Cardiac ventricle fibroblast (primary cell): ENCODE measurements at places on chromosomes 11 and 22. TPM values are rescaled to one million over a fixed set of nuclear protein-coding genes. Genes with fewer than 3 reads are reported as not detected.

Gene GTSE1
- total RNA-seq, result 0.62 and 2.9 TPM in 2 replicates

Gene LGALS12
- total RNA-seq, result 7.8 and 8.2 TPM in 2 replicates

Gene VPREB1
- total RNA-seq, result not detected in 2 replicates

Gene SYT12
- total RNA-seq, result 2.2 and 3.1 TPM in 2 replicates

Gene KLHDC7B
- total RNA-seq, result not detected in 2 replicates

Gene SESN3
- total RNA-seq, result 37.4 and 45.5 TPM in 2 replicates

Gene CEP126
- total RNA-seq, result 4.1 and 4.2 TPM in 2 replicates

Gene EMID1
- 0.56 and 1.8 TPM in 2 replicates for total RNA-seq

Gene BLID
- 1.2 and 3.5 TPM in 2 replicates for total RNA-seq

Gene SLC22A8
- total RNA-seq, result not detected in 2 replicates

Gene OR52A1
- total RNA-seq, result not detected in 2 replicates

Gene SYCE3
- 3.5 TPM in 1 of 2 replicates, not detected in the other for total RNA-seq

Gene MFNG
- total RNA-seq, result 0.24 and 1.1 TPM in 2 replicates

Gene MISFA
- not detected in 2 replicates for total RNA-seq

Gene FZD4
- total RNA-seq, result 34.6 and 36.8 TPM in 2 replicates

Gene WBP2NL
- total RNA-seq, result 0.19 and 0.39 TPM in 2 replicates

Gene SLC15A3
- total RNA-seq, result 9.0 and 17.3 TPM in 2 replicates

Gene OR2D2
- not detected in 2 replicates for total RNA-seq

Gene BCO2
- total RNA-seq, result 0.81 and 1.2 TPM in 2 replicates

Gene OR5P2
- not detected in 2 replicates for total RNA-seq

Gene PATE2
- 0.44 TPM in 1 of 2 replicates, not detected in the other for total RNA-seq

Gene MMP12
- total RNA-seq, result not detected in 2 replicates

Gene OR51B4
- not detected in 2 replicates for total RNA-seq

Gene LYVE1
- total RNA-seq, result 2.1 and 4.1 TPM in 2 replicates

Gene OSM
- not detected in 2 replicates for total RNA-seq

Gene RBMXL2
- total RNA-seq, result not detected in 2 replicates

Gene DUSP8
- 0.05 TPM in 1 of 2 replicates, not detected in the other for total RNA-seq

Gene TRIM22
- total RNA-seq, result 52.5 and 87.9 TPM in 2 replicates
